Activated naive CD4-positive, alpha-beta T cell treated with Interleukin-2 at 50 U/mL for 16 hours (primary cell): ENCODE measurements at places on chromosomes 5 and 9.

- DNase-seq, result no peak
Observed at GRCh38 chr5:137313526-137314175, 185.5 kb downstream of the SPOCK1 start.

- DNase-seq, result no peak
Observed at GRCh38 chr5:160959804-160960203, 107.8 kb upstream of the ATP10B start.

- no peak for DNase-seq
Observed at GRCh38 chr5:142516732-142517131, 169.2 kb downstream of the FGF1 start.

GRCh38 chr9:14487547-14488185 is 173.7 kb upstream of the NFIB start:
- no peak for DNase-seq

- no peak for DNase-seq
Observed at GRCh38 chr9:127022913-127023660, 99.3 kb downstream of the ANGPTL2 start.

- no peak for DNase-seq
Observed at GRCh38 chr9:132545578-132545977, 36.8 kb upstream of the BARHL1 start.

DNA sequence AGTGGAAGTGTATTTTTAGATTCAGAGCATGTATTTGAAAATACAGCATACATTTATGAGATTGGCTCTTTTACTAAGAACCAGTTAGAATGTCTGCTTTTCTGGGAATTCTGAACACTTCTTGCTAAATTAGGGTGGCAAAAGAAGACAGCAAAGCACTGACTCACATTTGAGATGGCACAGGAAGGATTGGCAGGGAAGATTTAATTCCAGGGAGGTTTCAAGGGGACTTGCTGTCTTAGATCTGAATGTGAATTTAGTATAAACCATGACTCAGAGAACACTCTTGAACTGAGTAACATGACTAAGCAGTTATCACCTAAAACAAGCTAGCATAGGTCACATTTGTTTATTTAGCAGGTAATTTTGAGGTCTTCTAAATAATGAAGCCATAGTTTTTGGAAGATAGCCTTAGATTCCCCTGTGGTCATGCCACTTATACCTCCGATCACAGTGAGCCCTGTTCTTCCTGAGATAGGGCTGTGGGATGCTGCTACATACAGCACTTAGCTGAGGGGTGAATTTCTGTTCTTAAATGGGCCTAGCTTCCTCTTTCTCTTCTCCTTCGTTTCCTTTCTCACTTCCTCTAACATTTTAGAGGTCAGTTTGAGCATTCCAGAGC is 173.8 kb downstream of the PCSK1 start:
- no peak for DNase-seq

GRCh38 chr9:93582550-93582949 is 6.2 kb downstream of the PHF2 start:
- DNase-seq, result no peak
